GM18507 (cell line): ENCODE measurements at places on chromosomes 7 and 10.

DNA sequence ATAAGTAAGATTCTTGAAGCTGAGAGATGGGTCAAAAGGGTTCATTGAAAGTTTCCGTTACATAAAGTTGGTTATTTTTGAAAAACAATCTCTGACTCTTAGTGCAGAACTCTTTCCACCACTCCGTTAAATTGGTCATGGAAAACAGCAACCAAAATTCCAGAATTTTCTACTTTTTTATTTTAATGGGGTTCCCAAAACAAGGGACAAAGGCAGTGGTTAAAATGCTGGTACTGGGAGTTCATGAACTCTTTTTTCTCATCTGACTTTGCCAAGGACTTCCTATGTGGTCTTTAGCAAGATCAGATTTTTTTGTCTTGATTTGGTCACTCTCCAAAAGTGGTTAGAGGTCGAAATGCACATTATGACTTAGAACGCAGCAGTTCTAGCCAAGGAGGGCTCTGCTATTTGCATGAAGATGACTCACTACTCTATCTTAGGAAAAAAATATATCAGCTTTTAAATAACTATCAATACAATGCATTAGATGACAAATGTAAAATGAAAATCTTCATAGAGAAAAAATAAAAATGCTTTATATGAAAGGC is 145.7 kb downstream of the REEP3 start:
- no peak for DNase-seq

DNA sequence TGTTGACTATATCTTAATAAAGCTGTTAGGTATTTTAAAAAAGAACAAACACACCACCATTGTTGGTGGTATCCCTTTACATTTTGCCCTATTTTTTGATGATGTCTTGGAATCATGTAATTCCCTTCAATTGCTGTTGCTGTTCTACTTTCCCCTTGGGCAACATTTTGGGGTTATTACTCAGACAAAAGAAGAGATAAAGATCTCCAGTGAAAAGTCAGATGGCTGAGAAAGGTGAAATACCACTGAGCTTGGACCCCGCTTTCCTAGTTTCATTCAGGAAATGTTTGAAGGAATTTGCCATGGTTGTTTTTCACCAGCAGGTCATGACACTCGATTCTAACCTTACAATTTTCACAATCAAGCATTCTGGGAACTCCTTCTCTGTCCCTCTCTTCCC is 84.6 kb downstream of the MACC1 start:
- no peak for DNase-seq

GRCh38 chr10:59825932-59826331 is 72.7 kb upstream of the MRLN start:
- no peak for DNase-seq

- DNase-seq = no peak
Measured at GRCh38 chr10:90959826-90960225, 38.9 kb upstream of the ANKRD1 start.

DNA sequence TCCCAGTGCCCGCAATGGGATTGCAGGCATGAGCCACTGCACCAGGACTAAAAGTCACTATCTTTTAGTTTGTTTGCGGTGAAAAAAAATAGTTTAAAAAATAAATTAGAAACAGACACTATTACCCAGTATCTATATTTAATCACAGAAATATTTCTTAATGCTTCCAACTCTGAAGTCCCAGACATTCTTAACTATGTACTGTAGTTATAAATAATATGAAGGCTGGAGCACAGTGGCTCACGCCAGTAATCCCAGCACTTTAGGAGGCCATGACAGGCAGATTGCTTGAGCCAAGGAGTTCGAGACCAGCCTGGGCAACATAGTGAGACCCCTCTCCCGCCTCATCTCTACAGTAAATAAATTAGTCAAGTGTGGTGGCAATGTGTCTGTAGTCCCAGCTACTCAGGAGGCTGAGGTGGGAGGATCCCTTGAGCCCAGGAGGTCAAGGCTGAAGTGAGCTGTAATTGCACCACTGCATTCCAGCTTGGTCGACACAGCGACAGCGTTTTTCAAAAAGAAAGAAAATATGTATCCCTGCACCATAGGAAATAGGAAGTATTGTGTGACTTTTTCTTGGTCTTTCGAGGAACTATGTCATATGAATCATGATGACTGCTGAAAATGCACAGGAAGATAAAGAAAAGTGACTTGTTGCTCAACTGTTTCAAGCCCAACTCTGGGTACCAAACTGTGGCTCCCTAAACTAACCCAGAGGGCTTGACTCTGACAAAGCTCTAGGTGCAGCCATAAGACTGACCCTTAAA is 74.9 kb upstream of the STEAP1B start:
- DNase-seq = no peak

- DNase-seq = no peak
Measured at GRCh38 chr7:28239823-28240204, 59.2 kb upstream of the JAZF1 start.

- DNase-seq = no peak
Measured at GRCh38 chr10:89062861-89063260, 72.3 kb downstream of the FAS start.

DNA sequence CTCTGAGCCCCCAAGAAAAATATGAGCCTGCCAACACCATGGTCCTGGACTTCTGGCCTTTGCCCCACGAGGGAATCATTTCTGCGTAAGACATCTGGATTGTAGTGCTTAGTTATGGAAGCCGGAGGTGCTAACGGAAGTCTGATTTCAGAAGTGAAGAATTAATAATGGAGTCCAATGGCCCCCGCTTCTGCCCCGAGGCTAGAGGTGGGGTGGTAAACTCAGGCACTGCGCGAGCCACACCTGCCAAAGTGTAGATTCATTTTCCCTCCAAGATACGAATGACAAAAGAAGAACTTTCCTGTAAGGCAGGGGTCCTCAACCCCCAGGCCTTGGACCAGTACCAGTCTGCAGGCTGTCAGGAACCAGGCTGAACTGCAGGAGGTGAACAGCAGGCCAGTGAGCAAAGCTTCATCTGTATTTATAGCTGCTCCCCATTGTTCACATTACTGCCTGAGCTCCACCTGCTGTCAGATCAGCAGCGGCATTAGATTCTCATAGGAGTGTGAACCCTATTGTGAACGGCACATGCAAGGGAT is 22.3 kb downstream of the CNPY1 start:
- DNase-seq = no peak

- no peak for DNase-seq
Measured at GRCh38 chr10:28676326-28676967, 874 bp upstream of the BAMBI start.

DNA sequence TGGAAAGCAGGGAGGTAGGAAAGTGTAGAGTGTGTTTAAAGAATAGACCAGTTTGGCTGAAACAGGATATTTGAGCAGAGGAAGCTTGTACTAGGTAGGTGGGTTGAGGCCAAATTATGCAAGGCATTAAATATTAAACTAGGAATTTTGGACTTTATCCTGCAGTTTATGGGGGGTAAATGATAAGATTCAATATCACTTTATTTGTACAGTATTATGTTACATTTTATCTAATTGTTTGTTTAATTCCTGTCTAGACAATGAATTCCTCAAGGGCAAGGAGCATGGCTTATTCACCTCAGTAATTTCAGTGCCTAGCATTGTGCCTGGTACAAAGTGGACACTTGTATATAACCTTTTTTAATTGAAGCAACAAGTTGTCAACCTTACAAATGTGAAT is 125.9 kb downstream of the CFTR start:
- DNase-seq = no peak

DNA sequence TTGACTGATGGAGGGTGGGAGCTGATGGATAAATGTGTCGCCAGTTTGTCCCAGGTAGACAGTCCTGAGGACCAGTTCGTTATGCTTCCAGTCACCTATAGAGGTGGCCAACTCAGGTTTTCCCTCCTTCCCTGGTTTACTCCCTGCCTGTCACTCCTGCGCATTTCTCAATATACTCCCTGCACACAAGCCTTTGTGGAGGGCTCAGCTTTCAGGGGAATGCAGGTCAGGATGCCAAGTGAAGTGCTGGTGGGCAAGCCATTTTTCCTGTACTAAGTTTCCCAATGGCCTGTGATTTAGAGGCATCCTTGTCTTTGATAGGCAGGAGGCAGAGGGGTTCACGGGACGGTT is 473.5 kb upstream of the ZMIZ1 start:
- DNase-seq = no peak

- DNase-seq = no peak
Measured at GRCh38 chr7:127620406-127621233, 2.7 kb upstream of the PAX4 start.

- DNase-seq = no peak
Measured at GRCh38 chr10:132335189-132336063, 3.4 kb downstream of the LRRC27 start.

DNA sequence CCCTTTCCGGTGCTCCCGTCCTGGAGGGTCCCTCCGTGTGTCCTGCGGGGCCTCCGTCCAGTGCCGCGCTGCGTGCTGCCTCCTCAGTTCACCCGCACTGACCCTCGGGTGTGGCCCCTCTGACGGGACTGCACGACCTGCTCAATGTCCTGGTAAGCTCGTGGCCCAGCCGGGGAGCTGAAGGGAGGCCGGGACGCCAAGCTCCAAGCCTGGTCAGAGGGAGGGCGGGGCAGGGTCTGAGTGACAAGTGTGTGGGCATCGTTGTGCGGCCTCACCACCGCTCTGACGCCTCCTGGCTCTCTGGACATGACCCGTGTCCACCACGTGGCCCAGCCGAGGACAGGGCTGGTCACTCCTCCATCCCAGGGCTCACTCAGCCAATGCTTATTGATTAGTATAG is 25.9 kb downstream of the FAM20C start:
- DNase-seq = no peak

DNA sequence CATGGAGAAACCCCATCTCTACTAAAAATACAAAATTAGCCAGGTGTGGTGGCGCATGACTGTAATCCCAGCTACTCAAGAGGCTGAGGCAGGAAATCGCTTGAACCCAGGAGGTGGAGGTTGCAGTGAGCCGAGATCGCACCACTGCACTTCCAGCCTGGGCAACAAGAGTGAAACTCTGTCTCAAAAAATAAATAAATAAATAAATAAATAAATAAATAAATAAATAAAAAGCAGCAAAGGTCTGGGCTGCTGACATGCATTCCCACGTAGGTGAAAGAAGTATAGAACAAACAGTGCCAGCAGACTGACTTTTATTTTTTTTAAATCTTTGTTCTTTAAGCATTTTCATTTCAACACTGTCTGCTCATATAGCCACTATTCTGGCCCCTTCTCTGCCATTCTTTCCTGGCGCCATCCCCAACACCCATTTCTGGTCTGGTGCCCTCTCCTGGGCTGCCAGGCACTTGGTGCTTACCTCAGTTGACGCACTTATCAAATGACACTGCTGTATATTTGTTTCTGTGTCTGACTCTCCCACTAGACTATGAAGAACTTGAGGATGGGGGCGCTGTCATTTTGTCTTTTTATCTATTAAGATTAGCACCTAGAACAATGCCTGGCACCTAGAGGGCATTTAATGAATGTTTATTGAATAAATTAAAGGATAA is 15.6 kb downstream of the FAM107B start:
- no peak for DNase-seq

GRCh38 chr7:116232350-116232749 is 22.0 kb downstream of the TES start:
- DNase-seq = no peak

- no peak for DNase-seq
Measured at GRCh38 chr7:138891446-138891810, 89.8 kb downstream of the KIAA1549 start.

GRCh38 chr7:116166156-116166555 is 44.2 kb upstream of the TES start:
- no peak for DNase-seq

DNA sequence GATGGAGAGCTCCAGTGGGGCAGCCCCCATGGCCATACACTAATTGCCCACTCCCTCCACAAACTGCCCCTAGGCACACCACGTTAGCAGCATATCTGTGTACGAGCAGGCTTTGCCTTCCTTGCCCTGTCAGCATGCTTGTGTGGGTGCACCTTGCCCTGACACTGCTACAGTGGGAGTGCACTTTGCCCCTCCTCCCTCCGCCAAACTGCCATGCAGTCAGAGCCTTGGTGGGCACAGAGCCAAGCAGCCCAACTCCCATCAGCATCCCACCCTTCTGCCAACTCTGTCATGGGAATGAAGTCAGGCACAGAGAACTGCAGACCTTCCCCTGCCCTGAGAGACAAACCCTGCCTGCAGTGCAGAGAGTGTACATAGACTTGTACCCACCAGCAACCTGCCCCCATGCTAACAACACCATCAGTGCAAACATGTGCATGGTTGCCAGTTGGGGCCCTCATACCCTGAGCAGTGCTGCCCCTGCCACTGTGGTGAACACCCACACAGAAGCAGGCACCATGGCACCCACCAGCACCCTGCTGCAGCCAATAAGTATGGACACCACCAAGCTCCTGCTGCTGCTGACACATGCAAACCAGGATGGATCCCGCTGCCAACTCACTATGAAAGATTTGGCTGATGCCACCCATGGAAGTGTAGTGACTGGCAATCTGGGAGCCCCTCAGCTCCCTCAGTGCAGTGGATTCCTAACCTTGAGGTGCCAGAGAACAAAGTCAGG is 1197.7 kb upstream of the CELF2 start:
- no peak for DNase-seq

GRCh38 chr10:101223274-101224059 is 5.8 kb downstream of the LBX1 start:
- no peak for DNase-seq

DNA sequence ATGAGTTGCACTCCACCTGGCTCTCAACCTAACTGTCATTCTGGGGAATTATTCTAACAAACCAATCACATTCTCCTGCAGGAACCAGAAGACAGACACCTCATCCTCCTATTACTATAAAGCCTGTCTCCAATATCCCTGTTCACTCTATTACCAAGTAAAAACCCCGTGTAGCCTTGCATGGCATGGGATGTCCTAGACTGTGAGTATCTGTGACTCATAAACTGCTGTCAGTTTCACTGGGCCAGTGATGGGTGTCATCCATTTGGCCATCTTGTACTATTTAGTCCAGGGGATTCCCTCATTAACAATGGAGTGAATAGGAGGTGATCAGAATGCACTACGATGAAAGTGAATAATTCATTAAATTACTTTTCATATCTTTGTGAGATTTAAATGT is 608.7 kb downstream of the DNAJB9 start:
- no peak for DNase-seq

DNA sequence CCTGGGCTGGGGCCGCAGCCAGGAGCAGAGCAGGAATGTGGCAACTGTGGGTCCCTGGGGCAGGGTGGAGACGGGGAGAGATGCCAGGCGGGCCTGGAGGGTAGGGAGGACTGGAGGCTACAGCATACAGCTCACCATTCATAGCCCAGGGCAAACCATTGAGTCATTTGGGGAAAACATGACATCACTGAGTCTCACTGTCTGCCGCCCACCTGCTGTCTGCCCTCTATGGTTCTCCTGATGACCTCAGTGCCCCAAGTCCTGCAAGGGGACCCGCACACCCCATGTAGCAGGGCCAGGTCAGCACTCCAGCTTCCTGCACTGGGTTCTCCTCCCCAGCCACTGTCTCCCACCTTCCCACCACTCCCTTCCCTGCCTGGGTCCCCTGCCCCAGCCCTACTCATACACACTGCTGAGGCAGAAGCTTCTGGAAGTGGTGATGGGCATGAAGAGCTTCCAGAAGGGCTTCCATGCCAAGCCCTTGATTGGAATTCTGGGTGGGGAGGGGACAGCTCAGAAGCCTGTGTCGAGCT is 10.4 kb downstream of the CHST3 start:
- DNase-seq = peak; percentile 54

- DNase-seq = no peak
Measured at GRCh38 chr10:28853195-28853594, 175.9 kb downstream of the BAMBI start.
